Suprapubic skin (tissue), 4 donors: ENCODE measurements at places on chromosomes 5 and 9.

DNA sequence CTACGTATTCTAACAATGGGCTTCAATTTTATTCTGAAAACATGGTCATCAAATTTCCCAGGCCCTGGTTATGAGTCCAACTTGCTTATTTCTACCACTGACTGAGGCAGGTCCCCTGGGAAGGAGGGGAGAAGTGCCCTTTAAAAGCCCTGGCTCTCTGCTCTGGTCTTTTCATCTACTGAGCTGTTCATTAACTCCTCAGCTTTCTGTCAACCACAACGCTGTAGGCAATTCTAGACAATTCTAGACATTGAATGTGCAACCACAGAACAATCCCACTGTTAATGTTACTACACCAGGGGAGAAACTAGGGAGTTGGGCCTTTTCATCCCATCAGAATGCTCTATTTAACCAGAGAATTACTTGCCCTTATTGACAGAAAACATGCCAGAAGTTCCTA is 10.0 kb downstream of the MOCS2 start:
- DNase-seq: no peak

- no peak for DNase-seq
These were observed 75.7 kb upstream of the OR2K2 start for GRCh38 chr9:111405701-111406100.

- DNase-seq: no peak
These were observed 264.7 kb downstream of the NPR3 start for GRCh38 chr5:32975656-32976375.

GRCh38 chr9:83342731-83343130 is 195.5 kb downstream of the FRMD3 start:
- no peak for DNase-seq

DNA sequence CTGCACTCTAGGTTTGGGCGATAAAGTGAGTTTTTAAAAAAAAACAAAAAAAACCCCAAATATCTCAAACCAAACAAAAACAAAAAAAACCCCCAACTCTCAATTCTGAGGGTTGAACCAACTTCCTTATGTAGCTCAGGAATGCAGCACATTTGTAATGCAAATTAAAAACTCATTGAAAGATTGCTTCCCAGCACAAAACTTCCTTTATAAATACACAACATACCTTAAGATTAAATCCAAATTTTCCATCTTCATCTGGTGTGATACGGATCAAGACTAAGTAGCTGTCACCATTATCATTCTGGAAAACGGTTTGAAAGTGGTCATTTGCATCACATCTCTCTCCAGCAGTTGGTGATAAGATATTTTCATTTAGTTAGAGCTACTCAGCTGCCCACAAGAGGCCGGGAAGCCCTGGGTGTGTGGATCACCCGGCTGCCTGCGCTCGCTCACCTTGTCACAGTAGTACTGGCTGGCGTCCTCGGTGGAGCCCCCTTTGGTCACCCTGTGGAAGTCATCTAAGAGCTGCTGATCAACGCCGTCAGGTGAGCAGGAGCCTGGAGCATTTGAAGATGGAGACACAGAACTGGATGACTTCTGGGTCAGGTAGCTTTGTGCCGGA is 88.2 kb downstream of the PTPN3 start:
- no peak for DNase-seq

- no peak for DNase-seq
These were observed 4.4 kb downstream of the PITX1 start for GRCh38 chr5:135029477-135030122.
